Stimulated activated CD4-positive, alpha-beta T cell treated with anti-CD3 and anti-CD28 coated beads, Interleukin-15, amount 100 ng/mL, for 1 hour (primary cell): ENCODE measurements at places on chromosomes 7 and 10.

DNA sequence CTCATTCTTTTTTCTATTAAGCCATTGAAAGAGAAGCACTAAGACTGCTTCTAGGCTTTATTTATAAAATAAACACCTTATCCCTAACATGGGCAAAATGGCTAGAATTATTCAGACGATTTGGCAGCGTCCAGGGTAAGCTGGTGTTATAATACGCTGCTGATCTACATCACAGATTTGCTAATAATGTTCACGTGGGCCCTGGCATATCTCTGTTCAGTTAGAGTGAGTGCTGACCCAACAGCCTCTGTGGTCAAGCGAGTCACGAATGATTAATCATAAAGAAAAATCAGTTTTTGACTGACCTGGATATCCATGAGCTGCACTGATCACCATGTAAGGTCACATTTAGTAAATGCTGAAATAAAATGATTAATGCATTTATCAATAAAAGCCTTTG lies 28.4 kb upstream of the CBLL1 start:
- DNase-seq: no peak

- DNase-seq: no peak
These were observed 10.2 kb upstream of the REPIN1 start for GRCh38 chr7:150358433-150358832.

GRCh38 chr10:100508266-100508665 lies 11.4 kb downstream of the SEC31B start:
- DNase-seq: no peak

DNA sequence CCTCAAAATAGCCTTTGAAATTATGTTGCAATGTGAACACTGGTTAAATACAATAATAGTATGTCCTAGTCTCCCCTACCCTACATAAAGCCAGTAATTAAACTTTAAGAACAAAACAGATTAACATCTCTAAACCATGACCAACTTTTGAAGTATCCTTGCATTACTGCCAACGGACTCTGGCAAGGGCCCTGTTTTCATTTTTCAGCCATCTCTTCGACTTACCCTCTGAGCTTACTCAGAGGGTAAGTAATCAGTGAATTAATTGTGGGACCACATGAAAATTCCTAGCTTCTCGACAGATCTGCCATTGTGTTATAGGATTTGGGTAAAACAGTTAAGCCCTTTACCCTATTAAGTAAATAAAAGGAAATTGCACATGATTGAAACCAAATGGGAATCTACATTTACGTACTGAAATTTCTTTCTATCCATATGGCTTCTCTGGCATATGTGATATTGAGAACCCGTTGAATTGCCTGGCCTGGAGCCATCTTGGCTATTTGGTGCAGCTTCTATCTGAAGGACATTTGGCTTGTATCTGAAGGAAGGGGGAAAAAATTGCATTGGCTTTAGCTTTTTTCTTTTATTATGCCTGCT lies 39.6 kb downstream of the DYNC1I1 start:
- DNase-seq: no peak

DNA sequence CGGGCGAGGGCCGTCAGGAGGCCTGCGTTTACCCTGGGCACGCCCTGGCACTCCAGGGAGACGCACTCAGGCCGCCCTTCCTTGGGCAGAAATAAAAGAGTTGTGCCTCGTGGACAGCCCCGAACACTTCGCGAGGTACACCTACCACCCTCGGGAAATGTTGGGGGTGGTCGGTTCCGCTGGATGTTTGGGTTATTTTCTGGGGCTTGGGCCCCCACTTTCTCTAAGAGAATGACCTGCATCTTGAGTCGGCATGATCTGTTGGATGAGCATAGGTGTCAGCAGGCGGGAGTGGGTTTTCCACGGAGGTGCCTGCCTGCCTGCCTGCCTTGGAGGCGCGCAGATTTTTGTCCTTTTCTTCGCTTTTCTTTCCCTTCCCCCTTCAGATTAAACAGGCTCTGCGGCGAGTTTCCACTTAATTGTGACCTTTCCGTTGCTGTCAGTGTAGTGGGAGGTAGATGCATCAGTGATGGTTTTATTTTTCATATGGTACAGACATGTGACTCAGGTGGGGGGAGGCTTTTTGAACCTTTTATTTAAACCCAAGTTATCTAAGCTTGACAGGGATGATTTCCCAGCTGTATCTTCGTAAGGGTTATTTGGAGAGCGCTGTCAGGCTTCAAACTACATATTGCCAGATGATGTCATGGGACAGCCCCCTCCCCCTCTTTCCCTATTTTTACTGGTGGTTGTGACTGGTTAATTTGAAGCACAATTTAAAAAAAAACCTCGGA lies 661 bp downstream of the HECTD2 start:
- DNase-seq: no peak
